Epithelial cell of esophagus (primary cell): ENCODE measurements at places on chromosomes 13 and 19.

- peak; percentile 56 for DNase-seq
Measured at GRCh38 chr13:60627071-60627686, 230.2 kb downstream of the TDRD3 start.

DNA sequence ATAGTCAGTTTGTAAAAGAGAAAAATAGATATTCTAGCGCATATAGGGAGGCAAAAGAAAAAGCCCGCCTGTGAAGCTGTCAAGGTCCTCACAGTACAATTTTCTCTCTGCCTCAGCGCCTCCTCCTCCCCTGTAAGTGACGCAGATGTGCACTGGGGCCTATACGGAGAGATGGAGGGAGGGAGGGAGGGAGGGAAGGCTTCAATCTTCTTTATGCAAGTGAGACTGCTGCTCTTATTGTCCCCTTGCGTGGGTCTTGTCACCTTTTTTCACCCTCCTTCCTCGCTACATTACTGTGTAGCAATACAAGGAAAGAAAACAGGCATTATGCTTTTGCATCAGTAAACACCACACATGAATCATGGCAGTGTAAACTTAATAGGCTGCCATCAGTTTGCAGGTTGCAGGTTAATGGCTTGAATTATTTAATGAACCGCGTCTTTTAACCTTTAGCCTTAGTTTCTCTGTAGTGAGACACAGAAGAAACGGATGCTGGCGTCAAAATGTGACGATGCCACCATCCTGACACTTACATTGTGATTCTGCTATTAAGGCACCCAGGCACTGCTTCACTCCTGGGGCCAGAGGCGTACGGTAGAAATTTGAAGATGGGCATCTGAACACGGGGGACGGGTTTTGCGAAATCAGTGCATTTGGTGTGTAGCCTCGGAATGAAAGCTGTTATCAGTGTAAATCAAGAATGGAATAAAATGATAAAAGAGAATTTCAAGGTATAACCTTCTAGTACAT lies at the start of gene KLHL1:
TSS of gene KLHL1 (minus strand) at position 97 of the 750 bp plus-strand sequence. CDS start 753 bp downstream, outside the sequence.
- DNase-seq, result no peak

DNA sequence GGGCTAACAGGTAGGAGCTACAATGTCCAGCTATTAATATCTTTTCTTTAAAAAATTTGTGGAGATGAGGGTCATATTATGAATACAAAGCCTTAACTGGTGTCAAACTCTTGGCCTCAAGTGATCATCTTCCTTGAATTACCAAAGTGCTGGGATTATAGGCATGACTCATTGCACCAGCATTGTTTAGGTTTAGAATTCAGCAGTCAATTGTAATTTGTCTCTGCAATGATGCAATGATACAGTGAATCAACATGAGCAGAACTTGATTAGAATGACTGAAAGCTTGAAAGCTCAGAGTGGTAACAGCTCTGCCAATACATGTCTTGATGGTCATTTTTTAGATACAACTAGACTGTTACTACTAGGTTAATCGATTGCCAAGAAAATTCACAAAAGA lies 752.8 kb upstream of the MIR17HG start:
- peak; percentile 95 for DNase-seq

DNA sequence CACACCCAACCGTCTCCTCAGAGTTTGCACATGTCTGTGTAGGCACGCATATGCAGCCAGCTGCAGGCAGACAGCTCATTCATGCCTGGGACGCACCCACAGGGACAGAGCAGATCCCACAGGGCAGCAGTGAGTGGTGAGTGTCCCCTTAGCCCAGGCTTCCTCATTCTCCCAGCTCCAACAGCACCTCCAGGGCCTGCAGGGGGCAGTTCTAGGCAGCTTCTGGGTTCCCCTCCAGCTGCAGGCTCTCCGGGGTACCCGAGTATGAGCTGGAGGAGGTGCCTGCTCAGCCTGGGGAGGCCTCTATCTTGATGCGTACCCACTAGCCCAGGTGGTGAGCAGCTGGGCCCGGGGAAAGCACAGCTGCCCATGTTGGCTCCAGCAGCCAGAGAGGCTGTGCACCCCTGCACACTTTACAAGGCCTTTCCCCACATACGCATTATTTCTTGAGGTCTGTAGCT lies 1.3 kb upstream of the SHANK1 start:
- peak; percentile 34 for DNase-seq

GRCh38 chr19:677201-677600 lies 1.0 kb downstream of the FSTL3 start:
- peak; percentile 86 for DNase-seq

DNA sequence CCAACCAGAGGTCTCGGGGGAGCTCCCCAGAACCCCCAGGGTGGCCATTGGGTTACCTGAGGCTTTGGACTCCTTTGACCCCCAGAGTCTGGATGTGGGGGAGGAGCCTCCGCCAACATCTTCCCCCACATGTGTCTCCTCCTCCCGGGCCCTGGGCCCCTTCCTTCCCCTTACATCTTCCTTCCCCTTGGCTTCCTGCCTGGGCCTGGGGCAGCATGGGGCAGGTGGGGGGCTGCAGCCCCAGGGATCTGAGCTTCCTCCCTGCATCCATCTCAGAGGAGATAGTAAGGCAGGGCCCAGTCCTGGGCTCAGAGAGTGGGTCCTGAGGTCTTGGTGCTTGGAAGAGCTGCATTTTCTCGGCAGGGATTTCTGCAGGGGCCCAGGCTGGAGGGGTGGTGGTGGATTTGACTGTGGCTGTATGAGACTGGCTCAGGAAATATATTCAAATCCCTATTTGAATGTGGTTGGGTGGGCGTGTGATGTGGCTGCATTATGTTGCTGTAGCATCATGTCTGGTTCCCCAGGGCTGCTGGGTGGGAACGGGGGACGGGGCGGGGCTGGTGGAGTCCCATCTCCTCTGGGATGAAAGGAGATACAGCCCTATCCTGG lies 919 bp downstream of the VAV1 start:
- no peak for DNase-seq

DNA sequence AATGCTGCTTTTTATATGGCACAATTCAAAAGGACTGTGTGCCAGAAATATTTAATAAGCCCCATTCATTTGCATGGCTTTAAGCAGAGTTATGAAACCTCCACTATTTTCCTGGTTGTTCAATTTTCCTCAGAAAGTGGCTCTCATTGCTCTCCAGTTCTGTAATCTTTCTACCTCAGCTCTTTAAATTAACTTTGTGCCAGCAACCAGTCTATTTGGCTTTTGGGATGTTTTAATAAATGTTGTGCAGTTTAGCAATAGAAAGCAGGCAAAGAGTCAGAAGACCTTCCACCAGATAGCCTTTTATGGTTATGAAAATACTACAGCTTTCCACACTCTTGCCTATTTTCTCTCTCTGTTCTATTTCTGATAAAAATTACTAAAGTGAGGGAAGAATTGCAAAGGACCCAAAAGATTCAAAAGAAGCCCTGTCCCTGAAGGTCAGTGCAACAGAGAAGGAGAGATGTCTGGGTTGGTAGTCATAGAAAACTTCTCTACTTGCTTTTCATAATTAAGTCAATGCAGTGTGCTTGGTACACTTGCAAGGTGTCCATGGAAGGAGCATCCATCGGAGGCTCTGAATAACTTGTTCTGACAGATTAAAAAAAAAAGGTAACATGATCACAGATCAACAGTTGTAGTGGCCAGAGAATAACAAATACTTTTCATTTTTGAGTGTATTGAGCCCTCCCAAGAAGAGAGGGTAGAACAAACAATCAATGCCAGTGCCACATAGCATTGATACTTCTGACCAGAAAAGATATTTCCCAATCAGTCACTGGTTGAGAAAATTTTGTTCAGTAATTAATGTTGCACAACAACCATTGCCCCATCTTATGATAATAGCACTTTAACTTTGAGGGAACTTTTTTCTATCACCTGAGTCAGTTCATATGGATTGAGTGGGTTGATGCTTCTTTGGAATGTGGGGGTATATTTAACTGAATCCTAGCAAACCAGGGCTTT lies 48.4 kb upstream of the SPRY2 start:
- peak; percentile 15 for DNase-seq

DNA sequence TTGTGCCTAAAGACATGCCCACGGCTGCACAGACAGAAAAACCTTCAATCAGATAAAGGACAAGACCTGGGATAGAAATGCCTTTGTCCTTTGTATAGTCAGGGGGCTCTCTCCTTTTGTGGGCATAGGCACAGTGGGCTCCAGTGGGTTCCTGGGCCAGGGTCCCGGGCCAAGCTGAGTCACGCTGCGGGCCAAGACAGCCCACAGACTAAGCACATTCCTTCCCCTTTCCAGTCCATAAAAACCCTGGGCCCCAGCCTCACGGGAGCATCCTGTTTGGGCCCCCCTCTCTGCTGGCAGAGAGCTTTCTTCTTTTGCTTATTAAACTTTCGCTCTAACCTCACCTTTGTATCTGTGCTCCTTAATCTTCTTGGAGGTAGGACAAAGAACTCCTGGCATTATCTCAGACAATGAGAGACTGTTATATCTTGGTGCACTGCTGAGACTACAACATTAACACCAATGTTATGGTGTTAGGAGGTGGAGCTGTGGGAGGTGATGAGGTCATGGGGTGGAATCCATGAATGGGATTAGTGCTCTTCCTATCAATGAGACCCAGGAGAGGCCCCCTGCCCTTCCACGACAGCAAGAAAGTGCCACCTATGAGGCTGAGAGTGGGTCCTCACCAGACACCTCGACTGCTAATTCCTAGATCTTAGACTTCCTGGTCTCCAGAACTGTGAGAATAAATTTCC lies 20.8 kb upstream of the FBXL3 start:
- DNase-seq, result no peak
